ENCODE measurements at places on chromosomes 12 and 14.

- no peak for DNase-seq
Measured at GRCh38 chr14:101535701-101536207, 25.5 kb upstream of the DIO3 start.

- no peak for DNase-seq
Measured at GRCh38 chr12:12673296-12673695, 22.7 kb downstream of the GPR19 start.

- no peak for DNase-seq
Measured at GRCh38 chr12:105783983-105784947, 354.5 kb downstream of the NUAK1 start.

DNA sequence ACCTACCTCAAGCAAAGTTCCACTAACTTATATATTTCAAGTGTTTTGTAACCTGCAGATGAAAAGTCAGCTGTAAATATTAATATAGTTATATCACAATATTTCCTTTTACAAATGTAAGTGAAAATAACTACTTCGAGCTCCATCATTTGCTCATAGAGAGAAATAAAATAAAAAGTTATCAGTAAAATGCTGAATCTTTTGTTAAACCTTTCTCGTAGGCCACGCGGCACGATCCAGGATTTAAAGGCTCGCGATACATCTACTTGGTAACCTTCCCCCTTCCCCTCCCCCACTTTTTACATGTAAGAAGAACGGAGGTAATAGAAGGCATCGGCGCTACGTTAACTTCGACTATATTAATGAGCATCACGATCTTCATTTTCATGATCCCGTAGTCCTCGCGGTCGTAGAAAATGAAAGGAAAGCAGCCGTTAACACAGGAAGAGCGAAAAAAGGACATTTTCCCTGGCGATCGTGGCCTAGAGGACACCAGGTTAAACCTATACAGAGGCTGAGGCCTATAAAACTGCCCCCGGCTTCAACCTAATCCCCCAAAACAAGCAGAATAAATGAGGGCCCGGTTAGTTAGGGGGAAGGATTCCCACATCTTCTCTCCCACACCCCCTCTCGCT lies 508 bp downstream of the HNRNPC start:
- DNase-seq = peak; percentile 31

GRCh38 chr14:24165785-24166184 lies 4.7 kb downstream of the IRF9 start:
- no peak for DNase-seq

- no peak for DNase-seq
Measured at GRCh38 chr12:114790276-114790675, 106.3 kb upstream of the TBX3 start.

- DNase-seq = no peak
Measured at GRCh38 chr14:92414690-92415445, 91.9 kb downstream of the SLC24A4 start.

- DNase-seq = no peak
Measured at GRCh38 chr12:120118321-120119061, 1.9 kb upstream of the RAB35 start.

DNA sequence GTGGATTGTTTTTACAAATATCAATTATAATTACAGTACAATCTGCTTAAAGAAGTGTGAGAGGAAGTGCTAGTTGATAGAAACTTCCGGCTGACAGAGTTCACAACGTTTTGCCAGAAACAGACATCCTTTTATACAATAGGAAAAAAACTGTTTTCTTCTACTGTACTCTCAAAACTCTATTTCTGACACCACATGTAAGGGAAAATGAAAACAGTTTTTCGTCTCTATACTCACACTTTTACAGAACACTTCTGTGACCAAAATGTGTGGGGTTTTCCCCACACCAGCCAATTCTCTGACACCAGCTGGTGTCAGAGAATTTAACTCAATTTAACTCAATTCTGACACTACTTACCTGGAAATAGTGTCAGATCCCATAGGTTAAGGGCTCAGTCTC lies 24.2 kb upstream of the HIF1A start:
- peak; percentile 73 for DNase-seq

DNA sequence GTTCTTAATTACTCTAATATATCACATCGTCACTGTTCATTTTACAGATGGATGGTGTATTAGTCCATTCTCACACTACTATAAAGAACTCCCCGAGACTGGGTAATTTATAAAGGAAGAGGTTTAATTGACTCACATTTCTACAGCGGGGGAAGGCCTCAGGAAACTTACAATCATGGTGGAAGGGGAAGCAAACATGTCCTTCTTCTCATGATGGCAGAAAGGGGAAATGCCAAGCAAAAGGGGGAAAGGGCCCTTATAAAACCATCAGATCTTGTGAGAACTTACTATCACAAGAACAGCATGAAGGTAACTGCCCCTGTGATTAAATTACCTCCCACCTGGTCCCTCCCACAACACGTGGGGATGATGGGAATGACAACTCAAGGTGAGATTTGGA lies 6.5 kb downstream of the TMBIM4 start:
- no peak for DNase-seq

DNA sequence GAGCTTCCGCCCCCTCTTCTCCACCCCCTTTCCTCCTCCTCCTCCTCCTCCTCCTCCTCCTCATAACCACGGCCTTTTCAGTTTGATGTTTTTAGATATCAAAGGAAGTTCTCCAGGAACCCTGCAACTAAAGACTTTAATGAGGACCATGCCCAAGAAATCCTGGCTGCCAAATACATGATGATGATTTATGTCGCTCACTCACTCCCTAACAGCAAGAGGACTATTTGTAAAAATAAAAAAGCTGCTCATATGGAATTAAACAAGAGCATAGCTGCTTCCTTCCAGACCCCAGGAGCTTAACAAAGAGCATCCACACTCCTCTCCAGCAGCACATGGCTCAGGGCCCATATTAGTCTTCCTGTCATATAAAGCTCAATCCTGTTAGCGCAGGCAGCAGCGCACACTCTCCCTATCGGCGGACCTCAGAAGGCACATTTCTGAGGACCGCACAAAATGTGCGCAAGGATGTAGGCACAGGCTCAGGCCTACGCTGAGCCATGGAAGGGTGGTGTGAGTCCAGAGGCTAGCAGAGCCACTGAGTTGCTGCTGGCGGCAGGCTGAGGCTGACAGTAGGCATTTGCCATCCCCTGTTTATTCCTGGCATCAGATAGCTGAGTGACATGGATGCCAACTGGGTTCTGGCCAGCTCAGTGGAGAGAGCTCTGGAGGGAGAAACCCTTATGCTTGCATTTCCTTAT lies 232.8 kb downstream of the MSRB3 start:
- DNase-seq = no peak

DNA sequence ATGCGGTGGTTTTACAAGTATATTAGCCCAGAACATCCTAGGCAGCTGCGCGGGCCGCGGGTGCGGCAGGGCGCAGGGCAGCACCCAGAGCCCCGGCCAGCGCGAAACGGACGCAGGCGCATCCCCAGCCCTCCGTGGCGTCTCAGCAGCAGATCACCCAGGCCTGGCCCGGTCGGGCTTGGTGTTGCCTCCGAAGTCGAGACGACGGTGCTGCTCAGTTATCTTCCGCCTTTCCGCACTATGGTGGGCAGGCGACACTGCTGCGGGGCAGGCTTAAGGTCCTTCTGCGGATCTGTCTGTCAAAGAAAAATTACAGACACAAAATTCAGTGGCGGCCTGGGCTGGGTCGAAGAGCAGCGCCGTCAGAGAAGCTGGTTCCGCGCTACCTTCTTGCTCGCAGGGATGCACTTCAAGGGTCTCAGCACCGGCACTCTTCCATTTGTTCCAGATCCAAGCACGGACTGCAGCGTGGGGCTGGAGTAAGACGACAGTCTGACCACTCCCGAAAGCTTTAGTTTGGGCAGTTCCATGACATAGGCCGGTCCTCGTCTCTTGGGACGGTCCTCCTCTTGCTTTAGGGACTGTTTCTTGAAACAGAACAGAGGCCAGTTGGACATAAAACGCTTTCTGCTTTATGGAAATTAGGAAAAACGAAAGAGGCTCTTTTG lies 75.8 kb downstream of the MOK start:
- DNase-seq = no peak

GRCh38 chr14:95920769-95921438 lies 44.3 kb downstream of the TUNAR start:
- DNase-seq = no peak

- peak; percentile 83 for DNase-seq
Measured at GRCh38 chr14:105999361-106000028, 473.1 kb downstream of the TMEM121 start.

DNA sequence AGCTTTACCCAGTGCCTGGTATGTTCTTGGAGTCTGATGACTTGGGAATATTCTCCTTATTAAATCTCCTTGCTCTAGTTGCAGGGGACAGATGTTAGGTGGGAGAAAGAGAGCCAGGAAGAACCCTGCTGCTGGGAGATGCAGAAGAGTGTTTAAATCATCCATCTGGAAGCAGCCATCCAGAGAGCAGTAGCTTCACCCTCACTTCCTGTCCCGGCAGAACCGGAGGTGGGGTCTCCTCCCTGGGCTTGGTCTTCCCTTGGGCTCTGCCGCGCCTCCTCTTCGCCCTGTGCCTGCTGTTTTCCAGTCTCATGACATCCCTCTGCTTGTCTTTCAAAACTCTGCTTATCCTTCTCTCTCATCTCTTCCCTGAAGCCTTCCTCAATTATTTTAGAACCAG lies 15.5 kb downstream of the B4GALNT3 start:
- no peak for DNase-seq

DNA sequence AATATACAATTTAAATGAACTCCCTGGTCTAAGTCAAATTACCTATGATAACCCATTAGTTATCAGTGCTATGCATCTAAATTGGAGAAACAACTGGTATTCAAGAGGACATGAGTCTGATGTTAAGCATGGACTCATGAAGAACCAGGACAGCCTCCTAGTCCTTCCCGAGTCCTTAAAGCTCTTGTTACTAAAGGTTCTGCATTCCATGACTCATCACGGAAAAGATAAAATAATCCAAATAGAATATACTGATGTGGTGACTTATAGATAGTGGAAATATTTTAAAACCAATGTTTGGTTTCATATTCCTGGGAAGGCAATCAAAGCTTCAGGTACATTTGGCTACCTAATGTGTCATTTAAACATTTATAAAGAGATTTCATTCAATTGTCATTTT lies 117.2 kb upstream of the PMCH start:
- no peak for DNase-seq

DNA sequence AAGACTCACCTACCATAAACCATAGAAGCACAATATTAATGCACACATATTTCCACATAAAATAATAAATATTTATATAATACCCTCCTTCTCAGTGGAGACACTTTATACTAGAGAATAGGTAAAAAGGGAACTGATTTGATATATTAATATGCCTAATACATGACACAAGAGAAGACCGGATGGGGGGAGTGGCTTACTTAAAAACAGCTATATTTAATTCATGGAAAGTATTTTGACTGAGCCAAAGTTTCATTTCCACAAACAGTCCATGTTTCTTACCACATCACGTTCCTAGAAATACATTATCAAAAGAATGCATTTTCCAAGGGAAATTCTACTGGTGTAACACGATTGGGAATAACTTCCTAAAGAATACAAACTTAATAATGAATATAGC lies 63.4 kb downstream of the ITPR2 start:
- no peak for DNase-seq

GRCh38 chr12:103933237-103933636 lies 3.0 kb downstream of the HSP90B1 start:
- no peak for DNase-seq

DNA sequence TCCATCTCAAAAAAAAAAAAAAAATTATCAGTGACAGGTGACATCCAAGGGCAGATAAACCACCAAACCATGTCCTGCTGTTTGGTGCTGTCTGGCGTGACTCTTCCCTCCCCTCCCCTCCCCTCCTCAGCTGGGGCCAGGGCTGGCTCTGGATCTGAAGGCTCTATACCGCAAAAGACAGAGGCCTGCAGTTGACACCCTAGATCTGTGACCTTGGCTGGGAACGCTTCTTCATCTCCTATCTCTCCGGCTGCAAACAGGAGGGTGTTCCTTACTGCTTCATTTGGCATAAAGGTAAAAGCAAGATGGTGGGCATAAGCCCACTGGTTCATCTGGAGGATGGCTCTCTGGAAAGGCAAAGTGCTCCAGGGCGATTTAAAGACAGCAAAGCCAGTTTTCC lies 126.8 kb upstream of the PRMT8 start:
- no peak for DNase-seq

GRCh38 chr14:78152201-78153063 lies 17.7 kb upstream of the NRXN3 start:
- DNase-seq = no peak

DNA sequence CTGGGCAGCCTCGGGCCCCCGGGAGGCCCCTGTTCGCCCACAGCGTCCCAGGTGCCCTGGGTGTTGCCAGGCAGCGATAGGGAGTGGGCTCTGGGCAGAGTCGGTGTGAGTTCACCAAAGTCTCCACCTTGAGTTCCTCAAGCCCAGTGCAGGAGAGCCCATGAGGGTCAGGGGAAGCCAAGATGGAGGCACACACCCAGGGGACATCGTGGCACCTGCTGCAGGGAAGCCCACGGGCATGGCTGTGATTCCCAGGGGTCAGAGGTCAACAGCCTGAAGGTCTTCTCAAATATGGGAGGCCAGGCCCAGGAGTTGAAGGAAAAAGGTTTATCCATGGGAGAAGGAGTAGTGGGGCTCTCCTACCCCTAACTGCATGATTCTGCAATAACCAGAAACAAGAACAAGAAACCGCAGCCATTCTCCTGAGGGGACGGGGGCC lies 148.8 kb downstream of the ADGRD1 start:
- no peak for DNase-seq

- DNase-seq = no peak
Measured at GRCh38 chr14:104739546-104740516, 13.1 kb upstream of the SIVA1 start.

Measured in CD4-positive, alpha-beta T cell treated with Interleukin-1 beta for 1 hour (primary cell).